ENCODE measurements at places on chromosomes 5 and 9.
A peak's percentile ranks its signal among the peaks of the same experiment; 100 is the strongest.

DNA sequence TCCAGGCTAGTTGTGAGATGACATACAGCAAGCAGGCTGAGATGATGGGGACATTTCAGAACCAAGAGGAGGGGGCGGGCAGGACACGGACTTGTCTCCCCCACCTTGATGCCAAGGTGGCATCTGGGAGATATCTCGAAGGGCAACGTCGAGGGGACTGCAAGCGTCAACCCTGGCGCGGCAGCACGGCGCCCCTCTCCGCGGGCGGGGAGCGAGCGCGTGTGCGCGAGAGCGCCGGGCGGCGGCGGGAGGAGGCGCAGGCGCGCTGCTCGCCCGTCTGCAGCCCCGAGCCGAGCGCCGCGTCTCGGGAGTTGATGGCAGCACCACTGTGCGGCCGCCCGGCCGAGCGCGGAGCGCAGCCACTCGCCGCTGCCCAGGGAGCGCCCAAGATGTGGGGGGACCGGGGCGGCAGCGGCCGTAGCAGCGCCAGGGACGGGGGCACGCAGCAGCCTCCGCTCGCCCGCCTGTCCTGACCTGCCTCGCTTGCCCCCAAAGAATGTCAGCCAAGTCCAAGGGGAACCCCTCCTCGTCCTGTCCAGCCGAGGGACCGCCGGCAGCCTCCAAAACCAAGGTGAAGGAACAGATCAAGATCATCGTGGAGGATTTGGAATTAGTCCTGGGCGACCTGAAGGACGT, at the start of gene PRR16:
Gene PRR16, plus strand, starts transcription at position 310 of the 636 bp plus-strand sequence.
- no peak for DNase-seq

GRCh38 chr9:27145143-27145542, 36.1 kb downstream of the TEK start:
- DNase-seq = no peak

GRCh38 chr9:31347082-31347617, 1037.3 kb upstream of the ACO1 start:
- peak; percentile 71 for DNase-seq

DNA sequence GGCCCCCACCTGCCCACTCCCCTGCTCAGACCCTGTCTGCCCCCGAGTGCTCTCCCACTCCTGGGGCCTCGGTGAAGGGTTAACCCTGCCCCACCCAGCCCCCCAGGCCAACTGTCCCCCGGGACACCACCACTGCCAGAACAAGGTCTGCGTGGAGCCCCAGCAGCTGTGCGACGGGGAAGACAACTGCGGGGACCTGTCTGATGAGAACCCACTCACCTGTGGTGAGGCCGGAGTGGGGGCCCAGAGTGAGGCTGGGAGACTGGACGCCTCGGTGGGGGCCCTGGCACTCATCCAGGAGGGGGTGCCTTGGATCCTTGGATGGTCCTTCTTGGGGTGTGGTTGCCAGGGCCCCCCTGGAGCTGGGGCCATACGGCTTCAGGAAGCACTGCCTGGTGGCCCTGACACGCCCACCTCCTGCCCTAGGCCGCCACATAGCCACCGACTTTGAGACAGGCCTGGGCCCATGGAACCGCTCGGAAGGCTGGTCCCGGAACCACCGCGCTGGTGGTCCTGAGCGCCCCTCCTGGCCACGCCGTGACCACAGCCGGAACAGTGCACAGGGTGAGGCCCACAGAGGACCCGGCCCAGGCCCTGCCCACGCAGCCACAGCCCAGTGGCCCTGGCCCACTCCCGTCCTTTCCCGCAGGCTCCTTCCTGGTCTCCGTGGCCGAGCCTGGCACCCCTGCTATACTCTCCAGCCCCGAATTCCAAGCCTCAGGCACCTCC, 2.1 kb downstream of the MAMDC4 start:
- DNase-seq = no peak

GRCh38 chr9:130789747-130790672, 45.0 kb upstream of the ABL1 start:
- DNase-seq = no peak

- DNase-seq = no peak
Observed at GRCh38 chr5:31407921-31408693, 123.8 kb downstream of the DROSHA start.

All from central memory CD4-positive, alpha-beta T cell (primary cell).